ENCODE measurements at places on chromosomes 11 and 22.

GRCh38 chr22:41445129-41446056 lies 1.2 kb downstream of the TOB2 start:
- DNase-seq = no peak

DNA sequence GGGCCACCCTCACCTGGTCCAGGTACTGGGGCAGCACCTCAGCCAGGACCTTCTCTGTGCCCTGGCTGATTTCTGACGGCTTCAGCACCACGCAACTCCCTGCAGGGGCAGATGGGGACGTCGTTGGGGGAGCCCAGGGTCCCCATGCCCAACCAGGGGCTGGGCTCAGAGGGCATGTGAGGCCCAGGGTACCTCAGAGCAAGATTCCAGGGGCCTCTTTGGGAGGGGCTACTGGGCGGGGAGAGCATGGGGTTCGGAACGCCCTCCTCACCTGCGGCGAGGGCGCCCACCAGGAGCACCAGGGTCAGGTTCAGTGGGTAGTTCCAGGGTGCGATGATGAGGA lies 8.1 kb downstream of the ALDH3B2 start:
- DNase-seq = no peak

- DNase-seq = no peak
Observed at GRCh38 chr11:704228-704674, 1.8 kb upstream of the EPS8L2 start.

- DNase-seq = no peak
Observed at GRCh38 chr22:44407171-44407986, 90.7 kb downstream of the RTL6 start.

- no peak for DNase-seq
Observed at GRCh38 chr11:95821640-95822039, 31.3 kb downstream of the CEP57 start.

DNA sequence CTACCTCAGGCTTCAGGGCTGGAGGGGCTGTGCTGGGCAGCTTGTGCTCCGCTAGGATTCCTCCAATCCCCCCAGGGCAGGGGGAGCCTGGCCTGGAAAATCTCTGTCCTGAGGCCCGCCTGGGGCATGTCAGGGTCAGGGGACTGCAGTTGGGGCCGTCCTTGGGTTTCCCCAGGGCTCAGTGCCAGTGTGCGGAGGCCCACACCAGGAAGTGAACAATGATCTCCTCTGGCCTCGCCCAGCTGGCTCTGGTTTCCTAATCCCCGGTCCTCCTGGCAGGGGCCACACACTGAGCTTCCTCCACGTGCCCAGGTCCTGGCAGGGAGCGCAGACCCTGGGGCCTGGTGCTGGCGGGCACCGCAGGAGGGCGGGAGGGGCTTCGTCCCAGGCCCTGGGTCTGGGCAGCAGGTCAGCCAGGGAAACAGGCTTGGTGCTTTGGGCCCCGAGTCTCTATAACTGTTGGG lies 1.4 kb upstream of the MUC2 start:
- DNase-seq = no peak

DNA sequence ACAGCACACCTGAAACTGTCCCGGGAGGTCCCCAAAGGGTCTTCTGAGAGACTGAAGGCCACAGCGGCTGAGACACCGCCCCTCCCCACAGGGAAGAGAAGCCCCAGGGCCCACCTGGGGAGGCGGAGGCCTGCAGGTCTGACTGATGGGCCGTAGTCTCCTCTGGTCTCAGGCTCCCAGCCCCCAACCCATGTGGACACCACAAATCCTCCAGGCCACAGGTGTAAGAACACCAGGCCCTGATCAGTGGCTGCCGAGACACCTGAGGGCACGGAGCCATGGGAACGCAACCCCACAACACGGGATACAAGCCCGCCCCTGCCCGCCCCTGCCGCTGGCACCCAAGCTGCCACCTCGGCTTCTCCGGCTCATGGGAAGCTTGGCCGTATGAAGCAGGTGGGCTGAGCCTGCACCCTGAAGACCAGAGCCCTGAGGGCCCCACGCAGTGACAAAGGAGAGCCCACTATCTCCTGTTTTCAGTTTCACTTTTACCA lies 46.3 kb downstream of the BRD1 start:
- no peak for DNase-seq

DNA sequence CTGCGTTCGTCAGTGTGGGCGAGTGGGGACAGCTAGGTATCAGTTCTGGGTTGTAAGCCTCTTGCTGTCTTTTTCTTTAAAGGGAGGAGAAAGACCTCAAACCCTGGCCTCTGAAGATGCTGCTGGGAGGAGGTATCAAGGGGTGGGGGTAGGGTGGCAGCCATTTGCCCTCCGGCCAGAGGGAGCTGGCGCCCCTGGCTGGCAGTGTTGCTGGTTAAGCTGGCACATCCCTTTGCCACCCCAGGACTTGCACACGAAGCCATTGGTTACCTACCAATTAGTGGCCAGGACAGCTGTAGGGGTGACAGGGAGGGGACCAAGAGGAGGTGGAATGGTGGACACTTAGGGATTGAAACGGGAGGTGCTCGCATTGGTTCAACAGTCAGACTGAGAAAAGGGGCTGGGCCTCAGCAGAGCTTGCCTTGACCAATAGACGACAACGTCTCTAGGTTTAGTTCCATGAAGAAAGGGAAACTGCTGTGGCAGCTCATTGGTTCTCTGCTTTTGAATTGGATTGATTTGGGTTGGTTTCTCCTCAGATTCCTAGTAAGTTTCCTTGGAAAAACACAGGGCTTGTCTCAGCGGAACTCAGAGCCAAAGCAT lies 77.9 kb downstream of the ST3GAL4 start:
- no peak for DNase-seq

GRCh38 chr11:70068345-70068744 lies 9.8 kb upstream of the ANO1 start:
- no peak for DNase-seq

DNA sequence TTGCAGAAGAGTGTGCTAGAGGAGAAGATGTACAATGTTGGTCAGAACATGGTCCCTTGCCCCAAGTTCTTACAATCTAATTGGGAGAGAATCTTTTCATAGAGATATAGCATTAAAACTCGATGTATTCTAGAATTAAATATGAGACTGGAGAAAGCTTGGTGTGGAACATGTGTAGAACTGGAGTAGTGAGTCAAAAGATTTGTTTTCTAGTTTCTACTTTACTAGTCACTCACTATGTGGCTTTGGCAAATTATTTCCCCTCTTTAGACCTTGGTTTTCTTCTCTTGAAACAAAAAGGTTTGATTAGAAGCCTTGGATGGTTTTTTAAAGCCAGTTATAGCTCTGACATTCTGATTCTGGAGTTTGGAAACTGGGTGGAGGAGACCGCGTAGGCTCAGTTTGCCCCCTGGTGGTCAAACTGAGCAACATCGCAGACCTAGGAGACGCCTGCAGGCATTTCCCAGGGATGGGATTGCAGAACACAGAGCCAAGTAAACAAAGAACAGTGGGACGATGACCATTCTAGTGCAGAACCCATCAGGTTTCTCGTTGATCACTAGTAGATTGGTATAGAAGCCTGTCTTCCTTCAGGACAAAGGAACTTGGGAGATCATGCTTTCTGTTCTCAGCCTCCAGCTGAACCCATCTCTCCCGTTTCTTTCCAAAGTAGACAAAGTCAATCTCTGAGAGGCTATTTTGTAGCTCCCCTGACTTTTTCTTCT lies 8.5 kb upstream of the CHRDL2 start:
- DNase-seq = no peak

DNA sequence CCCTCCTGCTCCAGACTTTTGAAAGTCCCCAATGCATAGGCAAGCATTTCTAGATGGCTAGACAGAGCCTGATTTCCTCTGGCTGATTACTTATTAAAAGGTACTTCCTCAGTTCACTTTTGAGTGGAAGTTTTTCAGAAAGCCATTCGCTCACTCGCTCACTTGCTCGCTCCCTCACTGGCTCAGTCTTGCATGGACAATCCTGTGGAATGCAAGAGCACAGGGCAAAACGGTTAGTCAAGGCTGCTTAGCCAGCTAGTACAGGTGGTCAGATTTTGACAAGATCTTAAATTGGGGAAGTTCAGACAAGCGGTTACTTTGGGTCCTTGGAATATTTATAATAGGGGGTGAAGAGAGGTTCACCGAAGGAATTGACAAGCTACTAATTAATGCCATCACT lies 101.0 kb downstream of the ARL14EP start:
- DNase-seq = no peak

DNA sequence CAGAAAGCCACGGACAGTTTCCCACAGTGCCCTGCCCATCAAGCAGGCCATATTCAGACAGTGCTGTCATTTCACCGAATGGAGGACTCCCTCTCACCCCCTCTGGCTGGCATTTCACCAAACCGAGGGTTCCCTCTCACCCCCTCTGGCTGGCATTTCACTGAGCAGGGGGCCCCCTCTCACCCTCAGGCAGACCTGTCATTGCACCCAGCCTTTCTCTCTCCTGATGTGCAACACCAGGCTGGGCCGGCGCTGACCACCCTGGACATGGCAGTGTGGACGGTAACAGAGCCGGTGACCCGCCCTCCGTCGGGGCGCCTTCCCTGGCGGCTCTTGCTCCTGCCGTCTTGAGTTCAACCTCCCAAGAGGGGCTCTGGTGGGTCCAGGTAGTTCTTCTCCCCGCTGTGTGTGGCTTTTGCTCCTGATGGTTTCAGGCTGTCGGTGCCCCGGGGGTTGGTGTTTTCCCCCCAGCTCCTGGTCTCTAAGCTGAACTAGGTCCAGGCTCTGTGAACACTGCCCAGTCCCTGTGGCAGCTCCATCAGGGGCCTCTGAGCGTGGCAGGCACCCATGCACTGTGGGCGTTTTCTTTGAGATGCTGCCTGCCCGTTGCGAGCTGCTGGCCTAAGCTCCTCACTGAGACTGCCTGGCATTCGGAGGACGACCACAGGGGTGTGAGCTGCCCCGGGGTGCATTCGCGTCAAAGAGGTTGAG lies 46.9 kb downstream of the SMIM38 start:
- DNase-seq = no peak

DNA sequence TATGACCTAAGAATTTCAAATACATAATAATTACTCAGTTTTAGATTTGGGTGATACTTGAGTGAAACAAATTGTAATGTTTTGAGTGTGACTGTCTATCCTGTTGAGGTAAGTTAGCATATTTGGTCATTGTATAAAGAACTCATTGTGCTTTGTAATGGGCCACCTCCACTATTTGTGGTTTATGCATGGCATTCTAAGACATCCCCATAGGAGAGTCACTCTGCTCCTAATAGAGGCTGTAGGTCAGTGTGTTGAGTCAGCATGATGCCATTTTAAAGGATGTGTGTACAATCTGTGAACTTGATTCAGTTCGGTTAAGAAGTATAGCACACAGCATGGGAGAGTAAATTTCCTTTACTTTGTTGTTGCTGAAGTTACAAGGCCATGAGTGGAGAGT lies 1112.4 kb downstream of the JRKL start:
- peak; percentile 2 for DNase-seq

GRCh38 chr11:76153571-76153923 lies 52.8 kb downstream of the WNT11 start:
- DNase-seq = no peak

DNA sequence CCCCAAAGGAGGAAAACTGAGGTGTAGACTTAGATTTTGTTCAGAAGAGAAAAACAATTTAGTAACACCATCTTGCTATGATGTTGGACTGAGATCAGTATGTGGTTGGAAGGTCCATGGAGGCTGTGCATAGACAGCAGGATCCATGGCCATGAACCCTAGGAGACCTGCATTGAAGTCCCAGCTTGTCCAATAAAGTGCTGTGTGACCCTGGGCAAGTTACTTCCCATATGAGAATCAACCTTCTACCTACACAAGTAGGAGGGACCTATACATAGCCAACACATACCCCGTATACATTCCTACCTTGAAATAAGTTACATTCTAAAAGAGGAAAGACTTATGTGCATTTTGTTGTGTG lies 27.3 kb upstream of the ZNRF3 start:
- DNase-seq = no peak

DNA sequence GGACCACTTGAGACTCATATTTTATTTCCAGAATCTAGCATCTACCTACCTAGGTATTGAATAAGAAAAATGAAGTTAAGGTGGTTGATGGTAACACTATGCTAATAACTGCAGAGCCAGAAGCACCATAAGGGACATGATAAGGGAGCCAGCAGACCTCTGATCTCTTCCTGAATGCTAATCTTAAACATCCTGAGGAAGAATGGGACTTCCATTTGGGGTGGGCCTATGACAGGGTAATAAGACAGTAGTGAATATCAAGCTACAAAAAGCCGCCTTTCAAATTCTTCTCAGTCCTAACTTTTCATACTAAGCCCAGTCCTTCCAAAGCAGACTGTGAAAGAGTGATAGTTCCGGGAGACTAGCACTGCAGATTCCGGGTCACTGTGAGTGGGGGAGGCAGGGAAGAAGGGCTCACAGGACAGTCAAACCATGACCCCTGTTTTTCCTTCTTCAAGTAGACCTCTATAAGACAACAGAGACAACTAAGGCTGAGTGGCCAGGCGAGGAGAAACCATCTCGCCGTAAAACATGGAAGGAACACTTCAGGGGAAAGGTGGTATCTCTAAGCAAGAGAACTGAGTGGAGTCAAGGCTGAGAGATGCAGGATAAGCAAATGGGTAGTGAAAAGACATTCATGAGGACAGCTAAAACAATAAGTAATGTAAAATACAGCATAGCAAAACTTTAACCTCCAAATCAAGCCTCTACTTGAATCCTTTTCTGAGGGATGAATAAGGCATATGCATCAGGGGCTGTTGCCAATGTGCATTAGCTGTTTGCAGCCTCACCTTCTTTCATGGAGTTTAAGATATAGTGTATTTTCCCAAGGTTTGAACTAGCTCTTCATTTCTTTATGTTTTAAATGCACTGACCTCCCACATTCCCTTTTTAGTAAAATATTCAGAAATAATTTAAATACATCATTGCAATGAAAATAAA lies 2.1 kb downstream of the HBB start:
- no peak for DNase-seq

GRCh38 chr11:93784935-93785360 lies 866 bp downstream of the MED17 start:
- DNase-seq = no peak

DNA sequence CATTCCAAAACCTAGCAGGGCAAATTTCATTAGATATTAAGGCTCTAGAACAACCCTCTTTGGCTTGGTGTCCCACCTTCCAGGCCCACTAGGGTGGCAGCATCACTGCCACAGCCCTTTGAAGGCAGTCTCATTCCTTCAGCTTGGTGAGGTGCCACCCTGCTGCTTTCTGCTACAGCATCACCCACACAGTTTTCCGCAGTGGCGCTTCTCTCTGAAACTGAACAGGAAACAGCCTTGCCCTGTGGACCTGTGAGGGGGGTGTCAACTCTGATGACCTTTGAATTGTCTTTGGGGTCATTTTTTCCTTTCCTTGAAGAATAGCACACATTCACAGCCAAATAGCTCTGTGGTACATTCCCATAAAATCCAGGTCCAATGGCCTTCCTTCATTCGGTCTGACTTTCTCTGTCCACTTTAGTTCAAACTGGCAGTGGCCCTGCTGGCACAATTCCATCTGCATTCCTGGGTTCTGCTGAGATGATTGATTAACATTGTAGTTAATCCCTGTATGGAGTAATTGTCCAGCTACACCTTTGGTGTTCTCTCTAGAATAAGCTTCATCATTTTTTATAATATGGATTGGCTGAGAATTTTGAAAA lies 251.9 kb upstream of the FAT3 start:
- no peak for DNase-seq

Measured in HS-5 (cell line).